Stimulated activated CD4-positive, alpha-beta T cell treated with anti-CD3 and anti-CD28 coated beads, TNF-alpha, amount 100 ng/mL, for 4 hours (primary cell): ENCODE measurements at places on chromosomes 5 and 9.

DNA sequence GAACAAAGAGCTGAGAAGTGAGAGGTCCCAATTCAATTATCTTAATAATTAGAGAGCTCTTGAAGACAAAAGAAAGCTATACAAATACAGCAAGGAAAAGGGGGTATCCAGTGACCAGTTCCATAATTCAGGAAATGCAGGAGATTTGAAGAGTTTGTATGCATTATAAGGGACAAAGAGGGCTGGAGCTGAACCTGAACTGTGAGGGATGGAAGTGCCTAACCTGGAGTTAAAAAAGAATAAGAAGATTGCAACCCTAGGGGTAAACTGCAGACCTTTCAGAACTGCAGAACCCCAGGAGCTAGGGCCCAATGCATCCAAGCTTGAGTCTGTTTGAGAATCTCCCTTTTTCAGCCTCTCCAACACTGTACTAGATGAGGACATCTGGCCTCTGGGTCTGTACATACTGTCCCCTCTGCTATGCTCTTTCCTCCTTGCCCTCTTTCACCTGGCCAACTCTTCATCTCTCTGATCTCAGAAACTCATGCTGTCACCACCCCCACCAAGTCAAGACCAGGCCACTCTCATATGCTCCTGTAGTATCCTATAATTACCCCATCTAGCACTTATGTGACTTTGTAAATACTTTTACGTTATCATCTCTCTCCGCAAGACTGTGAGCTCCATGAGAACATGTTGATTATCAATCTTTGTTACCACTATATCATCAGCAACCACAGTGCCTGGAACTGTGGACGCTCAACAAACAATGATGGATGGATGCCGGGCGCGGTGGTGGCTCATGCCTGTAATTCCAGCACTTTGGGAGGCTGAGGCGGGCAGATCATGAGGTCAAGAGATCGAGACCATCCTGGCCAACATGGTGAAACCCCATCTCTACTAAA is 6.6 kb upstream of the PRKACG start:
- no peak for DNase-seq

DNA sequence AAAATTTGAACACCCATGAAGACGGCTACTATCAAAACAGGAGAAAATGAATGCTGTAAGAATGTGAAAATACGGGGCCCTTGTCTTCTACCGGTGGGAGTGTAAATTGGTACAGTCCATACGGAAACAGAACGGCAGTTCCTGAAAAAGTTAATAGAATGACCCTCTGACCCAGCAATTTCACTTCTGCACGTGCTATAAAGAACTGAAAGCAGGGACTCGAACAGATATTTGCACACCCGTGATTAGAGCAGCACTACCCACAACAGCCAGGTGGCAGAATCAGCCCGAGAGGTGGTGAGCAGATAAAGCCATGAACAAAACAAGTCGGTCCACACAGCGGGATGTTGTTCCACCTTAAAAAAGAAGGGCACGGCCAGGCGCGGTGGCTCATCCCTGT is 22.6 kb upstream of the SLC12A7 start:
- no peak for DNase-seq

DNA sequence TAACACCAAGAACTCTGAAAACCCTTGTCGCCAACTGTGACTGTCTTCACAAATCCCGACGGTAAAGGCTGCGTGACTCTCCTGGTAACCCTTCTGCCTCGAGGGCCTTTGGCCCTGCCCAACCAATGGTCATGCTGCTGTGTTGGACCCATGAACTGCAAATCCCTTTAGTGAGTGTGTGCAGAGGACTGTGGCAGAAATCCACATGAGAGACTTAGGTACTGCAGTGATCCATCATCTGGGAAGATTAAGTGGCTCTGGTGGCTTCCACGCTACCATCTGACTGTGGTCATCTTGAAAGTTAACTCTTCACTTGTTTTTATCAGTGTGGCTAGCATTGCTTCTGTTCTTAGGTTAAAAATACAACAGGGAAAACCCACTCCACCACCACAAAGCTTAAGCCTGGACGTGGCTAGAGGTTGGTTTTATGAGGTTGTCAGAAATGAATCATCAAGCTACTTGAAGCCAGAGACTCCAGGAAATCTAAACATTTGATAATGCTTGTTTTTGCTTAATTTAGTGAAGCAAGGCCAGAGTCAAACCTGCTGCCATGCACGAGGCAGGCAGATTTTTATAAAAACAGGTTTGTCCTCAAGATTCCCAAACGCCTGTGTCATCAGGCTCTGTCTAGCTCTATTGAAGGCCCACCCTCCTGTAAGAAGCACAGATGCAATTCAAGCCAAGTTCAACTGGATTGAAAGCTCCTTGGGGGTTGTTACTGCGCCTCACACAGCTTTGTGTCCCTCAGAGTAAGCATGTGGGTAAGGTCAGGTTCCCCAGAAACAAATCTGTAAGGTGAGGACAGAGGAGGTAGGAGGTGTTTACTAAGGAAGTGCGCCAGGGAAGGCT is 52.7 kb upstream of the ERCC6L2 start:
- no peak for DNase-seq

DNA sequence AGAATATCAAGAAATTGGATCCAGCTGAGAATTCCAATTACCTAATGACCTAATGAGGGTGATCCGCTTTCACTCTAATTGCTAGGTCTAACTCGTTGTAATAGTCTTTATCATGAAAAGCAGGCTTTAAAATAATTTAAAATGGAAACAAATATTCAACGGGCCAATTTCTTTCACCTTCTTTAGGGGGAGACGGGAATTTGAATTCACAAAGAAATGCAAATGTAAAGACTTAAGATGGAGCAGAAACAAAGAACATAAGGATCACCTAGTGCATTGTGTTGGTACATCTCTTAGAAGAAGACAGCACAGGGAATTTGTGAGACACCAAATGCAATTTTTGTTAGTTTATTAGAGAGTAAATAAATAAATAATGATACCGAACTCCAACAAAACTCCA is 1.5 kb upstream of the KCNN2 start:
- no peak for DNase-seq

GRCh38 chr5:149282027-149282965 is 10.6 kb downstream of the AFAP1L1 start:
- DNase-seq: no peak

- no peak for DNase-seq
Measured at GRCh38 chr9:81893929-81894328, 34.3 kb upstream of the SPATA31D4 start.

- no peak for DNase-seq
Measured at GRCh38 chr9:36297798-36298197, 39.5 kb upstream of the GNE start.

- no peak for DNase-seq
Measured at GRCh38 chr9:94853887-94854286, 127.4 kb downstream of the AOPEP start.

- no peak for DNase-seq
Measured at GRCh38 chr5:149614034-149614907, 33.0 kb downstream of the ARHGEF37 start.

- DNase-seq: no peak
Measured at GRCh38 chr5:159821461-159821940, 94.8 kb upstream of the ADRA1B start.

DNA sequence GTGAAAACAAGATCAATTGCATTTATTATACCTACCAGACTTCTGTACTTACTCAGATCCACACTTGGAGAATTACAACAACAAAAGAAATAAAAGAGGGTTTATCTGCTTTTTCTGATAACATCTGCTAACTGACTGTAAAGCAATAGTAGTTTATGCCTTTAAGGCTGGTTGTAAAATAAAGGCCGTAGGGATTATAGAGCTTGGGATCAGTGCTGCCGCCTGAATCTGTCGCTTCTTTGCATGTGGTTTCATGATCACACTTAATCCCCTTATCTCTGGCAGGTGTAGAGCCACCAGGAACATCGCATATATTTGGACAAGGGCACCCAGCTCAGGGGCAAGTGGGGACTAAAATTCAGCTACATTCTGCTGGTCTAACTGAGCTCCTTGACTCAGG is 146.7 kb downstream of the CCDC192 start:
- no peak for DNase-seq

GRCh38 chr5:157544623-157544989 is 31.0 kb downstream of the ADAM19 start:
- no peak for DNase-seq

DNA sequence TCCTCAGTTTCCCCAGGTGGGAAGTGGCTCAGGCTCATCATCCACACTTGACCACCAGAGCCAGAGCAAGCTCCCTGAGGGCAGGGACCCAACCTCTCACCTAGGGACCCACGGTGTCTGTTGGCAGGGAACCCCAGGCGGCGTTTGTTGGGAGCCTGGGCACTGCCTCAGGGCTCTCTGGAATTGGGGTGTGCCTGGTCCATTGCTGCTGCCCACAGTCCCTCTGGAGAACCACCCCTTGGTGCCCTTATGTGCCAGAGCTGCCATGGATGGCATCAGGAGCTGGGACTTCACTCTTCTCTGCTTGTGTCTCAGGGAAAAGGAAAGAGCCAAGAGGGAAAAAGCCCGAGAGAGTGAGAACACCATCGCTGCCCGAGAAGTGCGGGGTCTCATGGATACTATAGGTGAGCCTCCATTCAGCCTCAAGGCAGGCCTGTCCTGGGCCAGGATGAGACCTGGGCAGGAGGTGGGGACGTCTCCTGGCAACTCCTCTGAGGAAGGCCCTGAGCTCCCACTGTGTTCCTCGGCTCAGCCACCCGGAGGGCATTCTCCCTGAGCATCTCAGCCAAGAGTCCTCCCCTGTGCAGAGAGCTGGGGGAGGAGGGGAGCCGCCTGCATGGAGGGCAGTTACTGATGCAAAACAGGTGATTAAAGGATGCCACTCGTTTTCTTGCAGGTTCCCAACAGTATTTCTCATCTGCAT is 4.5 kb downstream of the CCDC180 start:
- DNase-seq: no peak

DNA sequence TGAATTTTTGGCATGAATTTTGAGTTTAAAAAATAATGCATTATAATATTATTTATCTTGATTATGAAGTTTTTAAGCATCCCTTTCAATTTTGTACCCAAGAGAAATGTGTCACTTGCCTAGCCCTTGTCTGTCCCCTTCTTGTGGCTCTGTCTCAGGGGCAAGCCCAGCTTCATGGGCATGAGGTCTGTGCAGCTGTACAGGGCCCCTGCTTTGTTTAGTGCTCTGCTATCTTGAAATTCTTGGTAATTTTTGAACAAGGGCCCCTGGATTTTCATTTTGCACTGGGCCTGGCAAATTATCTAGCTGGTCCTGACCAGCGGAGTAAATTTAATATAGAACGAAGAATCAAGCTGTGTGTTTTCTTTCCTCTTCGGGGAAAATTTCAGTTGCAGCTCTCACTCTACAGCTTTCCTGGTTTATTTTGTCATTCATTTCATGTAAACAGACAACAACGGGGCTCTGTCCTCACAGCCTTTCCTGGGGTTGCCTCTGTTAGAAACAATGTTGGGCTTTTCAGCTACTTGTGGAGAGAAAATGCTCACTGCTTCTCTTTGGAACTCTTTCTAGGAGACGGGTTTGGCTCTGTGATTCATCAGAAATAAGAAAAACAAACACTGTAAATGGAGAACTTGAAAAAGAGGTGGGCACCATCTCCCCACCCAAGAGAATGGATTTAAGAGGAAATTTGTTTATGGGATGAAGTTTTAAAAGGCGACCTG is 41.1 kb downstream of the LIX1 start:
- DNase-seq: no peak

DNA sequence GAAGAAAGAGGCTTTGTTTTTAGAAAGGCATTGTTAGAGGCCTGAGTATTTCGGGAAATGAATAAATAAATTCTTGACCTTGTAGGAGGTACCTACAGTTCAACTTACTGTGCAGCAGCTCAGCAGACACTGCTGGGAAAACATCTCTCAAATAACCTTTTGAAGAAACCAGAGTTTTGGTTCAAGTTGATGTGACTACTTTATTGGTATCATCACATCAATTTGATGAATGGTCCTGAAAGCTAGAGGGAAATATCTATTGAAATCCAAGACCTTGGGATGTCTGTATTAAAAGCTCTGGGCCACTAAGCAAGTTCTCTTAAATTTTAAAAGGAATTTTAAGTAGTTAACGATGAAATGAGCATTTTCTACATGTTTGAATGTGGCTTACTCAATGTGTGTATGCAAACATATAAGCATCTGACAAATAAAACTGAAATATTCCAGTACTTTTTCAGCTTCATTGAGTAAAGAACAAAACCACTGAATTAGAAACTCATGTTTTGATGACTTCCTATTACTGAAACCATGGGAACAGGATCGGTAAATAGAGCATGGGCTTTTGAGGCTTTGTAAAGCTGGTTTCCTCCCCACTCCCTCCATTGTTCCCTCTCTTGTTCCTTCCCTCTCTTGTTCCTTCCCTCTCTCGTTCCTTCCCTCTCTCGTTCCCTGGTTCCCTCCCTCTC is 36.7 kb downstream of the SLC27A6 start:
- no peak for DNase-seq

DNA sequence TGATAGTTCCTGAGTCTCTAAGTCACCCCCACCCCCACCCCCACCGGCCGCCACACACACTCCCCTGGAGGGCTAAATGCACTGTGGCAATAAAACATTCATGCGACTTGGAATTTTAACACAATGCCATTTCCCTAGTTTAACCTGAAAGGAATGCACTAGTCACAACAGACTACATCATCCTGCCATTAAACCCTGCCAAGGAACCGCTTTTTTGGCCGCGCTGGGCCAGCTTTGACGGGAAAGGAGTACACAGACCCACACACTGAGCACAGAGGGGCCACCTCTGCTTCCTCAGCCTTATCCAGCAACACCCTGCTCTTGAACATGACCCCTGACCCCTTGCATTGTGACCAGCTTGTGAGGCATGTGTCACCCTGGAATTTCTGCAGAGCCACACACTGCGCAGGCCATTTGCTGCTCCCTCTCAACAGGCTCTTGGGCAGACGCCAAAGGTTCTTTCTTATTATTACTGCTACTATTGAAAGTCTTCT is 165.3 kb downstream of the BNC2 start:
- DNase-seq: no peak

- no peak for DNase-seq
Measured at GRCh38 chr5:135435467-135436330, 11.4 kb downstream of the DCANP1 start.

GRCh38 chr5:137693307-137693950 is 42.5 kb downstream of the KLHL3 start:
- DNase-seq: no peak

DNA sequence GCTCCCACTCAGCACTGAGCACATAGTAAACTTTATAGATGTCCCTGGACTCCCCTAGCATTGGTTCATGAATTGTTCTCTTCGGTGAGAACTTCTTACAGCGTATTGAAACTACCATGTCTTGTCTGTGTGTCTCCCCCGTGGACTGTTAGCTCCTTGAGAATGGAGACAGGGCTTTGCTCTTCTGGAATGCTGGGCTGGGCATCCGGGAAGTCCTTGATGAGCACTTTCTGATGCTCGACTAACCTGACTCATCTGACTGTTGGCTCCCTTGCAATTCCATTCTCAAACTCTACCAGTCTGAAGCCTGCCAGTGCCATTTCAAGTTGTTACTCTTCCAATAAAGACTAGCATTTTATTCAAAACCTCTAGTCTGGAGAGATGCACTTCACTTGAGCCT is 15.0 kb upstream of the PFDN1 start:
- DNase-seq: no peak

DNA sequence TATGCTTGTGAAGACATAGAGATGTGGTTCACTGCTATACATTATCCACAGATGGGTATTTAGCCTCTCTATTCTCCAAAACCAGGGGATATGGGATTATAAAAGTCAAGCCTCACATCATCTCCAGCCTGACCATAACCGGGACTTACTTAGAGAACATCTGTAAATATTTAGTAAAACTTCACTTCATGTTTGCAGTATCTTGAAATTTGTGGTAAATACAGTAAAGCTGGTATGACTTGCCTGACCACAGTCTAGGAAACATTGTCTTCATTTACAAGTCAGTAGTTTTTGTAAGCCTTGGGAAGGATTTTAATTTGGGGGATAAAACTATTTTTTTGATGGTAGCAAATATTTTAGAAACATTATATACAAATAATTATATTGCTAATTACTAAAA is 64.2 kb downstream of the MAST4 start:
- DNase-seq: no peak
